Aorta (tissue), 5 donors: ENCODE measurements at places on chromosomes 1 and 21. TPM values are rescaled to one million over a fixed set of nuclear protein-coding genes. Genes with fewer than 3 reads are reported as not detected.

GRCh38 chr1:17292299-17293160 is 15.5 kb upstream of the PADI4 start:
- H3K36me3 ChIP-seq = no peaks in the 10 kb centered on the region
- H3K27me3 ChIP-seq = no peaks in the 10 kb centered on the region
- no peaks in the 10 kb centered on the region for H3K4me1 ChIP-seq
- DNase-seq = no peak

The OLFM3 gene
- not detected for total RNA-seq

GRCh38 chr1:165212229-165212628 is 144.3 kb downstream of the LMX1A start:
- no peak overlapping the region for H3K4me3 ChIP-seq
- H3K4me1 ChIP-seq = no peaks in the 10 kb centered on the region
- no peak for DNase-seq
- no peaks in the 10 kb centered on the region for H3K27me3 ChIP-seq

- H3K4me1 ChIP-seq = no peaks in the 10 kb centered on the region
- H3K4me3 ChIP-seq = no peak overlapping the region
- no peak for DNase-seq
- no peaks in the 10 kb centered on the region for H3K27me3 ChIP-seq
Measured at GRCh38 chr1:213275293-213275692, 224.3 kb downstream of the RPS6KC1 start.

The SYCP1 gene
- not detected for total RNA-seq

GRCh38 chr1:67213164-67213563 is 46.9 kb downstream of the IL23R start:
- H3K36me3 ChIP-seq = no peaks in the 10 kb centered on the region
- H3K4me1 ChIP-seq = no peaks in the 10 kb centered on the region
- H3K27ac ChIP-seq = no peak overlapping the region
- DNase-seq = no peak
- peaks cover 2% of the 10 kb centered on the region for H3K27me3 ChIP-seq

- H3K27me3 ChIP-seq = no peaks in the 10 kb centered on the region
- no peak overlapping the region for H3K4me3 ChIP-seq
- DNase-seq = no peak
- H3K4me1 ChIP-seq = no peaks in the 10 kb centered on the region
Measured at GRCh38 chr1:38789498-38790169, 69.9 kb downstream of the RRAGC start.

GRCh38 chr1:180815188-180815587 is 97.5 kb upstream of the KIAA1614 start:
- H3K4me3 ChIP-seq = no peak overlapping the region
- H3K4me1 ChIP-seq = no peaks in the 10 kb centered on the region
- no peak overlapping the region for H3K27ac ChIP-seq
- DNase-seq = no peak

GRCh38 chr1:184118046-184118445 is 66.5 kb downstream of the TSEN15 start:
- no peaks in the 10 kb centered on the region for H3K4me1 ChIP-seq
- no peaks in the 10 kb centered on the region for H3K27me3 ChIP-seq
- H3K4me3 ChIP-seq = no peak overlapping the region
- DNase-seq = no peak
- no peaks in the 10 kb centered on the region for H3K36me3 ChIP-seq
- H3K27ac ChIP-seq = no peak overlapping the region

The RIIAD1 gene
- not detected for total RNA-seq

DNA sequence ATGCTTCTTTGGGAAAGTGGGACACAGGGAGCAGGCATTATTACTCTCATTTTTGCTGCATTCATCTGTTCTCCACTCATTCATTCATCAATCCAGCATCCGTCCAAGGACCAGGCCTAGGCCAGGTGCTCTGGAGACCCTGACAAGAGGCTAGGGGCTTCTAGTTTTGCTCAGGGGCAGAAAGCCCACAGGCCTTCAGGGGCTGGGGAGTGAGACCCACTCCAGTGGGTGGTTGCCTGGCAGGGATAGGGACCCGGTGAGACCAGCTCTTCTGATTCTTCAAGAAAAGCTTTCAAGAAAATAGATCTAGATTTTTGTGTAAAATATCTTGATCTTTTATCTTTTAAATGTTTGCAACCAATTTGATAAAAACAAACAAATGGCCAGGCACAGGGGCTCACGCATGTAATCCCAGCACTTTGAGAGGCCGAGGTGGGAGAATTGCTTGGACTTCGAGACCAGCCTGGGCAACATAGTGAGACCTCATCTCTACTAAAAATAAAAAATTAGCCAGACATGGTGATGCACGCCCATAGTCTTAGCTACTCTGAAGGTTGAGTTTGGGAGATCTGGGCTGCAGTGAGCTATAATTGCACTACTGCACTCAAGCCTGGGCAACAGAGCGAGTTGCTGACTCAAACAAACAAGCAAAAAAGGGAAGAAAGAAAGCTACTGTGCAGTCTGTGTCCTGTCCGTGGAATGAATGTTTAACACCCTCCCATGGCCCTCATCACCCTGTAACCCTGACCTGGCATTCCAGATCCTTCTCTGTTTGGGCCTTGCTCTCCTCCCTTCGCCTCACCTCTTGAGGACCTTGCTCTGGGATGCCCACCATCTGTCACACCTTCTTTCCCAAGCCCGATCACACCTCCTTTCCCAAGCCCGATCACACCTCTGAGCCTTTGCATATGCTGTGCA is 17.3 kb upstream of the LRP8 start:
- H3K4me1 ChIP-seq = no peaks in the 10 kb centered on the region
- DNase-seq = peak; percentile 24
- no peaks in the 10 kb centered on the region for H3K36me3 ChIP-seq
- no peaks in the 10 kb centered on the region for H3K27me3 ChIP-seq
- no peak overlapping the region for H3K27ac ChIP-seq

The PLCH2 gene
- 0.71 TPM for total RNA-seq

DNA sequence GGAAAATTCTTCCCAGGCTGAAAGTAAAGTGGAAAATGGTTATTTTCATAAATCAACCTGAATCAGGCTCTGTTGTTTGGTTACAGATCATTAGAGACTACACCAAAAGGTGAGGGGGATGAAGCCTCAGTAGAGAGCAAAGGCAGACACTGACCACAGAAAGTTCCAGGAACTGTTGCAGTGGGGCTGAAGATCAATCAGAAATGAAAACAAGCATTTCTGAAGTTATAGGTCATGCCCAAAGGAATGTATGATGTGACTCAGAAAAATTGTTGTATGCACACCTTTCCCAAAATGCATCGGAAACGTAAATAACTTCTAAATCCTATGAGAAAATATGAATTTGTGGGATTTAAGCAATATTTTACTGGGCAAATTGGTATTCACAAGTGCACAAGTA is 63.3 kb downstream of the FYB2 start:
- H3K4me1 ChIP-seq = no peaks in the 10 kb centered on the region
- H3K36me3 ChIP-seq = no peaks in the 10 kb centered on the region
- no peak overlapping the region for H3K4me3 ChIP-seq
- H3K27ac ChIP-seq = no peak overlapping the region

The CPLANE2 gene
- 2.6 TPM for total RNA-seq

The DNM3 gene
- 5.1 TPM for total RNA-seq

The LCE2C gene
- not detected for total RNA-seq

The RGS5 gene
- 2,702 TPM for total RNA-seq

DNA sequence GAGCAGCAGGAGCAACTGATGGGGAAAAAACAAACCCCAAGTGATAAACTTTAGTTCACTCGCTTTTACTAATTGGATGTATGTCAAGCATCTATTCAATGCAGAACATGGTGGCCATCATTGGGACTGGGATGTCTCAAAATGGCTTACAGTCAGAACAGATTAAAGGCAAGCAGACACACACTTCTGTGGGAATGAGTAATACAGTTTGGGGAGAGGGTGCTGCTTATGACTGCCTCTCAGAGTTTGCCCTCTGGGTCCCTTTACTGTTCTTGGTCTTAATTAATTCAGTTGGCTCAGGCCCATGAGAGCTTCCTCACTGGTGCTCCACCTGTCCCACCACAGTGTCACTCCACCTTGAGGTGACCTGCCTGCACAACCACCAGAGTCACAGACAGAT is 119.5 kb downstream of the TBX19 start:
- no peak overlapping the region for H3K27ac ChIP-seq
- H3K4me1 ChIP-seq = no peaks in the 10 kb centered on the region
- DNase-seq = no peak
- H3K4me3 ChIP-seq = no peak overlapping the region
- no peaks in the 10 kb centered on the region for H3K36me3 ChIP-seq
